ENCODE measurements at places on chromosomes 1 and 21. TPM values are rescaled to one million over a fixed set of nuclear protein-coding genes. Genes with fewer than 3 reads are reported as not detected.

The TMOD4 gene
- polyA plus RNA-seq: 0.16 TPM

The SUSD4 gene
- polyA plus RNA-seq: 0.32 TPM

The AIRE gene
- polyA plus RNA-seq: 0.12 TPM

The KRTAP13-1 gene
- polyA plus RNA-seq: not detected

The GUCA2B gene
- not detected for polyA plus RNA-seq

The PROX1 gene
- polyA plus RNA-seq: 0.02 TPM

The BTBD19 gene
- polyA plus RNA-seq: 25.7 TPM

The LCE1D gene
- not detected for polyA plus RNA-seq

DNA sequence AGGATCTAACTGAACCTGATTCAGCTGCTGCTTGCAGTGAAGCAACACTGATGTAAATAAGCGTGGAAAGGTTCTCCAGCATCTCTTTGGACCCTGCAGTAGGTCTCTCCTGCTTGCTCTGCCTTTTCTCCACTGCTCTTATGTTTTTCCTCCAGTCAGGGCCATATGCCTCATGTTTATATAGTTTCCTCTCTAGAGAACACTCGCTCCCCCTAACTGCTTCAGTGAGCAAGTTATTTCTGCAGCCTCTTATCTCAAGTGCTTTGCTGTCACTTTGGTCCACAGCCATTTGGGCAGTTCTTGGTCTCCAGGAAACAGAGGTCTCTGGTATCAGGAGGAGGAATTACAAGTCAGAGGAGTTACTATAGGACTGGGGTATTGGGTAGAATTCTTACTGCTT, 5.3 kb downstream of the PRUNE1 start:
- DNase-seq: no peak

- DNase-seq: no peak
These were observed 203.5 kb downstream of the NTNG1 start for GRCh38 chr1:107344268-107344760.

DNA sequence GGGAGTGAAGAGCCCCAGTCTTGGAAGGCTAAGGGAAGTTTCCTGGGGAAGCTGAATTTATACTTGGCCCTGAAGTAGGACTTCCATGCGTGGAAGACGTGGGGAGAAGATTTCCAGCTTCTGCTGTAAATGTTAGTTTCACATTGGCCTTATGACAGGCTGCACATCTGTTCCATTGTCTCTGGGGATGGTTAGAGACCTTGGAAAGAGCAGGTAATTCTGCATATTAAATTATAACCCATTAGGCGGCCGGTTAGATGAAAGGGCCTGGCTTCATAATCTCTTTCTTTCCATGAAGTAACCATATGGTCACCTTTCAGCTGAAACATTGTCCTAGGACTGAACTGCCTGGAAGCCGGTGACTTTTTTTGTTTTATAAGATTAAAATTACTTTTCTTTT, 37.5 kb downstream of the DPT start:
- no peak for DNase-seq

DNA sequence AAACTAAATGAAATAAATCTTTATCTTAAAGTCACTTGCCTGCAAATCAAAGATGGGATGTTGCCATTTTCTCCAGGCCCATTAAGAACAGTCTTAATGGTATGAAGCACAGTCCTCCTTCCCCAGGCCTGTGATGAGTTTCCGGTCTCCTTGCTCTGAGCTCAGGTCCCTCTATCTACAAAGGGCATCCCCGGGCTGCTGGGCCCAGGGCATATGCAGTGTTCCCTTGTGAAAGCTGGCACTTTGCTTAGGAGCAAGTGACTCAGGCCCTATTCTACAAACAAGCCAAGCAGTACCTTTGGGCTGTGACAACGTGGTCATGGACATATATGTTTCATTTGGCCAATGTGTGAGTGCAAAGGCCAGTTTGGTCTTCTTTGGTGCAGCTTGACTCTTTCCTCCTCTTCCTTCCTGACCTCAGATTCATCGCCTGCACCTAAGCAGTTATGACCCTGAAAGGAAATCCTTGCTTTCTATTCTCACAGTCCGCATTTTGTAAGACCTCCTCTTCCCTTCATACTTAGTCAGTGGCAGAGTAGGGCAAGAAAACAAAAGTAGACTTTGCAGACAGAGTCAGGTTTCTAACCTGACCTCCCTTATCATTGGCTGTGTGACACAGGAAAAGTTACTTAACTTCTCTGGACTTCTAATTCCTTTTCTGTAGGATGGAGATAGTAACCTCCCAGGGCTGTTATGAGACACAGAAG, 109.5 kb downstream of the ERG start:
- DNase-seq: no peak

GRCh38 chr1:174746024-174746808, 253.5 kb upstream of the CACYBP start:
- no peak for DNase-seq
